Left kidney (tissue), 8 donors: ENCODE measurements at places on chromosomes 4 and X. TPM values are rescaled to one million over a fixed set of nuclear protein-coding genes. Genes with fewer than 3 reads are reported as not detected.

The MAGEB2 gene
- not detected for polyA plus RNA-seq

The H2BW1 gene
- not detected for polyA plus RNA-seq

The HPGD gene
- 59.8 TPM for polyA plus RNA-seq

DNA sequence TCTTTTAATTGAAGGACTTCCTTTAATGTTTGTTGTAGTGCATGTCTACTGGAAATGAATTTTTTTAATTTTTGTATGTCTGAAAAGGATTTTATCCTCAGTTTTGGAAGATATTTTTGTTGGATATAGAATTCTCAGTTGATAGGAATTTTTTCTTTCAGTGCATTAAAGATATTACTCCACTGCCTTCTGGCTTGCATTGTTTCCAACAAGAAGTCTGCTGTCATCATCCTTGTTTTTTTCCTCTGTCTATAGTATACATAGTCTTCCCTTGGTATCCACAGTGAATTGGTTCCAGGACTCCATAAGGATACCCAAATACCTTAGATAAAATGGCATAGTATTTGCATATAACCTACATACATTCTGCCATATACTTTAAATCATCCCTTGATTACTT lies 33.5 kb downstream of the SCD5 start:
- no peak for DNase-seq

DNA sequence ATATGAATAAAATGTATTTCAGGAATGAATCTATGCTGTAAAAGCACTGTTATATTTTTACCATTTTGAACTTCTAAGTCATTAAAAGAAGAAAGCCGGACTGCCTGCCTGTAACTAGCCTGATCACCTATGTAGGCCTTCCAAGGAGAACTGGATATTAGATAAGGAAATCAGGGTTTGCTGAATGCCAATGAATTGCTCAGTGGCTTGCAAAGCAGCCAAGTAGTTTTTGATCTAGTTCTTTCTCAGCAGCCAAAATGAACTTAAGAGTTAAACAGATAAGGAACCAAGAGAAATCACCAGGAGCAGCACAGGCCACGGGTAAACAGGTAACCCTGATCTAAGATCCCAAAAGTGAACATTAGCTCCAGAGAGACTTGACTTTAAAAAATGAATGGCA lies 3.3 kb downstream of the ANXA5 start:
- DNase-seq = no peak

- no peak for DNase-seq
These were observed 35.3 kb upstream of the DCX start for GRCh38 chrX:111447298-111447697.

DNA sequence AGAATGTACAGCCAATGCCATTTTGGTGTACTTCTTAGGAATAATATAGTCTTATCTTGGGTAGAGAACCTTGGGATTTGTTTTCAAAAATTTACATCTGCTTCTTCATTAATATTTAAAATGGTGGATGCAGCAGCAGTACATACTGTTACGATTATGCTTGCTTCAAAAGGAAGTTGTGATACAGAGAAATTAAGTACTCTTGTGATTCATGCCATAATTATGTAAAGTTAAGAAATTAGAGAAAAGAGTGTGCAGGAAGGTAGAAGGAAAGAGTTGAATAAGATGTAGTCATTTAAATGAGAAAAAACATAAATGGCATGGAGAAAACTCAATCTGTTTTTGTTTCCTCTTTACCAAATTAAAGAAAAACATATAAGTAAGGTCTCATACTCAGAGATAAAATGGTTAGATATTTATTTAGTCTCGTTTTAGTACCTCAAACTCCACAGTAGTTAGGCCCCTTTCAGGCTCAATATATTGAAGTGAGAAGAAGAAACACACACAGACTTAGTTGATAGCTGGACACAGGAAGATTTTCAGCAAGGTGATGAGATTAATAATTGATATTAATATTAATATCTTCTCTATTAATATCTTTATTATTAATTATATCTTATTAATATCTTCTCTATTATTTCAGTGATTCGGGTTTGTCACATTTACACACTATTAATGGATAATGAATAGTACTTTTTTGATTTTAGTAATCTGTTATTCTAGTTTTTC lies 70.1 kb upstream of the HPGD start:
- DNase-seq = no peak

DNA sequence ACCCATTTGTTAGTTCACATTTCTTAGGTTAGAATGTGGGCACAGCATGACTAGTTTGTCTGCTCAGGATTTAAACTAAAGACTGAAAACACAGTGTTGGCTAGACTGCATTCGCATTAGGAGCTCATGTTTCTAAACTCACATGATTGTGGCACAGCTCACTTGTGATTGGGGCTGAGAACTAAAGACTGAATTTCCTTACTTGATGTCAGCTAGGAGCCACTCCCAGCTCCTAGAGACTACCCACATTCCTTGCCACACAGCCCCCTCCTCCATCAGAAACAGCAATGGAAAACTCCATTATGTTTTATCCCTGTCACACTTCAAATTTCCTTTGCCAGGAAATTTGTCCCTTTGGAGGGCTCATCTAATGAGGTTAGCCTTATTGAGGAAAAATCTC lies 170.2 kb upstream of the NUDT6 start:
- DNase-seq = no peak
